ENCODE measurements at places on chromosomes 3 and 15.

DNA sequence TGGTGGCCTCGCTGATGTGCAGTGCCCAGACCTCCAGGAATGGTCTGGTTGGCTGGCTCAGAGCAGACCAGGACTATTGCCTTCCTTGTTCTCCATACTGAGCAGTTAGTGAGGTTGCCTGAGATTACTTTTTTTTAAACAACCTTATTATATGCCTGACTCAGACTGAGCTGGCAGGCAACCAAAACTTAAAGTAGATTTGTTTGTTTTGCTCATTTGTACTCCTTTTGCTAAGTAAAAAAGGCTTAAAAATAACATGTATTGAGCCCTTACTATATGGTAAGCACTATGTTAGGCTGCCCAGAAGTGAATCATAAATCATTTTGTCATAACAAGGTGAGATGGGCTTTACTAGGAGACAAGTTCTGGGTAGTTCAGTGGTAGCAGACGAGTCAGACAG is 92.4 kb downstream of the GHSR start:
- no peak for DNase-seq

- no peak for DNase-seq
Measured at GRCh38 chr3:2099779-2100191, 1.1 kb downstream of the CNTN4 start.

- no peak for DNase-seq
Measured at GRCh38 chr15:59993950-59994401, 10.1 kb upstream of the FOXB1 start.

- DNase-seq: no peak
Measured at GRCh38 chr3:55160241-55160983, 232.6 kb upstream of the LRTM1 start.

DNA sequence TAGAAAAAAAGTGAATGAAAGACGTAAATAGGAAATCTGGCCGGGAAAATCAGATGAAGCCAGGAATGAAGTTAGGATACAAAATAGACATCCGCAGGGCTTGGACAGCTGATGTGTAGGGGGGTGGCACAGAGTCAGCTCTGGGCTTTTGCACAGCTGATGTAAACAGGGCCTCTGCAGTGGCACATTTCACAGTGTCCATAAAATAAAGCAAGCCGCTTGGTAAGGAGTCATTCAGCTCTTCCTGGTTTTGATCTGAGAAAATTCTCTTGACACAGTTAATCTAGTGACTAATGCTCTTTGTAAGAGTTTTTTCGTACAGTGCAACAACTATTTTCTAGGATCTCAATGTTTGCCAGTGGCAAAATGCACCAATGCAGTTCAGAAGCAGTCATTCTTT is 153.3 kb downstream of the USP13 start:
- DNase-seq: no peak

DNA sequence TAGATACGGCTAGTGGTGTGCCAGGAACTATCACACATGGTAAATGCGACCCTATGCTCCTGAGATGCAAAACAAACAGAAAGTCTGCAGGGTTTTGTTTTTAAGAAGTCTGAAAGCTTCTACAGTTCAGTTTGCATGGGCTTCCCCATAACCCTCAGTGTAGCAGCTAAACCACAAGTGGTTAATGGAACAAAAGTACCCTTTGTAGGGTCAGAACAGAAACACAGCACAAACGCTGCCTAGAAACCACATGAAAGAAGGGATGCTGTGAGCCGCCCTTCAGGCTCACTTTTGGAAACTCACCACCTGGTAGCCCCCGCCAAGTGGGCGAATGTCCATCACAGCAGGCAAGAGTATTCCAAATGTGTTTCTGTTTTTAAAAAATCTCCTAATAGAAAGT is 46.2 kb downstream of the CTDSPL start:
- no peak for DNase-seq

GRCh38 chr3:161475905-161476304 is 20.7 kb upstream of the OTOL1 start:
- DNase-seq: no peak

- no peak for DNase-seq
Measured at GRCh38 chr3:154972951-154973350, 107.2 kb upstream of the MME start.

- DNase-seq: no peak
Measured at GRCh38 chr3:95721938-95722337, 1092.5 kb upstream of the EPHA6 start.

DNA sequence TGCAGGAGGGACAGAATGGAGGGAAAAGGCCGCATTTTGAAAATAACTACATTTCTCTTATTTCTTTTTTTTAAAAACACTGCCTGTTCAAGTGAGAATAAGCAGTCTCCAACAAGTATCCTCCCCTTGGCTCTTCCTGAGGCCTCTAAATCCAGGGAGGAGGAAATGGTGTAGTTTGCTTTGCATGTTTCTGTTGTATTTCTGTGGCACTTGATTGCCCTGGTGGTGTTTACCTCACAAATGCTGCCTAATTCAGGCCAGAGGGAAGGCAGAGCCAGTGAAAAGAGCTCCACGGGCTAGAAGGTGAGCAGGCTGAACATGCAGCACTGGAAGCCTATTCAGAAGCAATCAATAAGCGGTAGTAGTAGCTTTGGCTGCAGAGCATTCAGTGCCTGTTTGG is 149.3 kb upstream of the ATP11B start:
- no peak for DNase-seq

DNA sequence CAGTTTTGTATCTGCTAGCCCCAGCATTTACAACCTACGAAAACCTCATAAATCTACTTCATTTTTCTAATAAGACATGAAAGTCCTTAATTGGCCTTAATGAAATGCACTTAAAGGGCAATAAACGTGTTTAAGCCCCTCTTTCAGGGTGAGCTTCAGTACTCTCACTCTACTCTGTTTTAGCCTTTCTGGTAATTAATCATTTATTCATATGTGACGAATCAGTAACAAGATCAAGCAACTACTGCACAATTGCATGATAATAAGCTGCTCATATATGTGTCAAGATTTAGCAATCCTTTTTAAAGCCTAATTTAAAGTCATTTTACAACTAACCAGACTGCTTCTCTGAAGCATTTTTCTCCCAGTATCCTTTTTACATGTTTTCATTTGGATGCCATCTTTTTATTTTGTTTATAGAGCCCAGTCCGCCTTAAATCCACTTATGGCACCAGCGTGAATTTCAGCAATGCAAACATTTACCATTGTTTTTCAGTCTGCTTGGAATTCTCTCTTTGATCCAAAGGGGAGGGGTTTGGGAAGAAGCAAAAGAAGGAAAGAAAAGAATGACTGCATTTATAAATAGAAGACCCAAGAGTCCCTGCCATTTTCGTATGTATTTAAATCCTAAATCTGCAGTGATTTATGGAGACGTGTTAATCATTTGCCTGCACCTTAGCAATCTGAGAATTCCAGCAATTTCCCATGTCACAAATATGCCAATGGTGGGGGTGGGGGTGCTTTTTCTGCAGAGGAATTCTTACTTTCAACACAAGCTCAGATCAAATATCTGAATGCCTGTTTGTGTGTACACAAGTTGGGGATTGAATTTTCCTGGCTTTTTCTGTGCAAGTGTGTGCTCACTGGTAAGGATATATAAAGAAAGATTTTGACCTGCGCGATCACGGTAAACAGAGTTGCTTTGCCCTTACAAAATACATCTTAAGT is 230.8 kb upstream of the TBC1D5 start:
- no peak for DNase-seq
